ENCODE measurements at places on chromosomes 5 and 9. TPM values are rescaled to one million over a fixed set of nuclear protein-coding genes. Genes with fewer than 3 reads are reported as not detected.

HAVCR2 gene
- 34.7 TPM for total RNA-seq

CNTFR gene
- not detected for total RNA-seq

PRDM9 gene
- total RNA-seq: not detected

FBP2 gene
- total RNA-seq: not detected

ZNF169 gene
- 10.2 TPM for total RNA-seq

IFNA13 gene
- total RNA-seq: not detected

INSL6 gene
- not detected for total RNA-seq

MOB3B gene
- 0.62 TPM for total RNA-seq

CEP72 gene
- total RNA-seq: 31.6 TPM

DNA sequence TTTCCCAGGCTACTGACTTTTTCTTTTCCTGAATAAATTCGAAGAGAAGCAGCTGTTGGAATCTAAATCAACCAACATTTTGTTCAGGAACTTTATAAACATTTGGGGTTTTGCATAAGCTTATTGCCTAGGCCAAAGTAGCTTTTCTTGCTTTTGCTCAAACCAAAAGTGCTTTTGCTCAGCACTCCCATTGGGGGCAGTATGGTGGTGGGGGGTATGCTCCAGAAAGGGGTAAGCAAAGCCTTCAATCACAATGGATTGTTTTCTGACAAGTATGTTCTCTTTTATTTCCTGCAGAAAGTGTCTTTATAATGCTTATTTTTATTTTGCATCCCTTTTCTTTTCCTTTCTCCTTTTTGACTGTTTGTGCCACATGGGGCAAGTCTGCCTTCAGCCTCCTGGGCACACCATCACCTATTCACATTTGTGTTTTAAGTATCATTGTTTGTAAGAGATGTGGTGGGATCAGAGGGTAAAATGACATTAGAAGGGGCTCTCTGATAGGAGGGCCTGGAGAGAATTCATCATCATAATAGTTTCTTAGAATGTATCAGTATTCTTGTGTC, 86.0 kb downstream of the PRDM6 start:
- no peaks in the 10 kb centered on the region for H3K4me1 ChIP-seq
- peaks cover 5% of the 10 kb centered on the region for H3K27me3 ChIP-seq
- no peaks in the 10 kb centered on the region for H3K36me3 ChIP-seq
- no peak for DNase-seq
- no peak overlapping the region for H3K27ac ChIP-seq

- peaks cover 13% of the 10 kb centered on the region for H3K4me1 ChIP-seq
- H3K4me3 ChIP-seq: no peak overlapping the region
- no peaks in the 10 kb centered on the region for H3K36me3 ChIP-seq
- H3K27ac ChIP-seq: no peak overlapping the region
- DNase-seq: no peak
Measured at GRCh38 chr9:109315480-109316206, 5.2 kb downstream of the EPB41L4B start.

GRCh38 chr5:23613566-23613965, 106.2 kb downstream of the PRDM9 start:
- DNase-seq: no peak
- H3K27me3 ChIP-seq: no peaks in the 10 kb centered on the region
- H3K4me3 ChIP-seq: no peak overlapping the region
- H3K27ac ChIP-seq: no peak overlapping the region
- no peaks in the 10 kb centered on the region for H3K36me3 ChIP-seq

GRCh38 chr9:133916159-133916541, 76.0 kb downstream of the VAV2 start:
- H3K4me3 ChIP-seq: no peak overlapping the region
- H3K27ac ChIP-seq: no peak overlapping the region
- no peaks in the 10 kb centered on the region for H3K4me1 ChIP-seq
- H3K36me3 ChIP-seq: no peaks in the 10 kb centered on the region
- DNase-seq: no peak

GRCh38 chr9:72856972-72857623, 95.8 kb downstream of the ALDH1A1 start:
- no peak overlapping the region for H3K4me3 ChIP-seq
- H3K27ac ChIP-seq: no peak overlapping the region
- H3K36me3 ChIP-seq: no peaks in the 10 kb centered on the region
- no peak for DNase-seq
- no peaks in the 10 kb centered on the region for H3K4me1 ChIP-seq

DNA sequence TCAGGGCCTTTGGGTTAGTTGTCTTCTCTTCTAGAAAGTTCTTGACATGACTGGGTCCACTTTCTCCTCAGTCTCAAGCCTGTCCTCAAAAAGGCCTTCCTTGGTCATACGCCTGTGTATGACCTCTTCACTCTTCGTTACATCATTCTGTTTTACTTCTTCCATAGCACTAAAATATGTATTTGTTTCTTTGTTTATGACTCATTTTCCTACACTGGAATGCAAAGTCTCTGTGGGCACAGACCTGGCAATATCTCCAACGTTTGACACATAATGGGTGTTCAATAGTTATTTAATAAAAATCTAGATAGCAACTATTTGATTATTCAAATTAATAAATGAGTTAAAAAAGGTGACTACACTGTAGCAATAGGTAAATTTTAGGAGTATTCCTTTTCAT, 85.1 kb downstream of the YIPF5 start:
- no peak overlapping the region for H3K27ac ChIP-seq
- H3K4me3 ChIP-seq: no peak overlapping the region
- H3K27me3 ChIP-seq: no peaks in the 10 kb centered on the region

DNA sequence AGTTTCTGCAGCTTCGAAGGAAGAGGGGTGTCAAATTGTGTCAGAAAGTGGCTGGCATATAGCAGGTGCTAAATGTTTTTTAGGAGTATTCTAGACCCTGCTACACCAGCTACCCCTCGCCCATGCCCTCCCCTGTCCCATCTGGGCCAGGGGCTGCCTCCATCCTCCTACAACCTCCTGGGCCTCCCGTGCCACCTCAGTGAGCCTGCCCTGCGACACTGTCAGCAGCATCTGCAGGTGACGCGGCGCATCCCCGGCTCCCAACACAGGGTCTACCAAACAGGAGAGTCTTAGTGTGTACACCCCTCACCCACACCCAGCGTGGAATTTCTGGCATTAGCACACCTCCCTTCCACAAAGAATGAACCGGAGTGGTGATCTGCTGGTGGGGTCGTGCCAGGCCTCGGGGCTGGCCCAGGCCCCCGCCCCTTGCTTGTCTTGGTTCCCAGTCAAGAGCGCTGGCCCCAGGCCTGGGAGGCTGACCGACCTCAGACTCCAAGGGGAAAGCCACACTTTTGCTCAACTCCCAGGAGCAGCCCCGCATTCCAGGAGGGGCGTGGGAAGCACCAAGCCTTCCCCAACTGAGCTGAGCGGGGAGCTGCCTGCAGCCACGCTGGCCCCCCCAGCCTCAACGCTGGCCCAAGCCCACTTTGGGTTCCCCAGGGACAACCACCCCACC, 55.2 kb downstream of the NEURL1B start:
- peaks cover 22% of the 10 kb centered on the region for H3K4me1 ChIP-seq
- H3K4me3 ChIP-seq: peak overlapping the region; percentile 89
- no peaks in the 10 kb centered on the region for H3K36me3 ChIP-seq
- DNase-seq: no peak
- peaks cover 12% of the 10 kb centered on the region for H3K27me3 ChIP-seq

GRCh38 chr5:123478546-123478945, 33.4 kb upstream of the CSNK1G3 start:
- H3K4me1 ChIP-seq: no peaks in the 10 kb centered on the region
- no peak for DNase-seq
- H3K36me3 ChIP-seq: no peaks in the 10 kb centered on the region
- no peak overlapping the region for H3K27ac ChIP-seq
- H3K27me3 ChIP-seq: peaks cover 21% of the 10 kb centered on the region

DNA sequence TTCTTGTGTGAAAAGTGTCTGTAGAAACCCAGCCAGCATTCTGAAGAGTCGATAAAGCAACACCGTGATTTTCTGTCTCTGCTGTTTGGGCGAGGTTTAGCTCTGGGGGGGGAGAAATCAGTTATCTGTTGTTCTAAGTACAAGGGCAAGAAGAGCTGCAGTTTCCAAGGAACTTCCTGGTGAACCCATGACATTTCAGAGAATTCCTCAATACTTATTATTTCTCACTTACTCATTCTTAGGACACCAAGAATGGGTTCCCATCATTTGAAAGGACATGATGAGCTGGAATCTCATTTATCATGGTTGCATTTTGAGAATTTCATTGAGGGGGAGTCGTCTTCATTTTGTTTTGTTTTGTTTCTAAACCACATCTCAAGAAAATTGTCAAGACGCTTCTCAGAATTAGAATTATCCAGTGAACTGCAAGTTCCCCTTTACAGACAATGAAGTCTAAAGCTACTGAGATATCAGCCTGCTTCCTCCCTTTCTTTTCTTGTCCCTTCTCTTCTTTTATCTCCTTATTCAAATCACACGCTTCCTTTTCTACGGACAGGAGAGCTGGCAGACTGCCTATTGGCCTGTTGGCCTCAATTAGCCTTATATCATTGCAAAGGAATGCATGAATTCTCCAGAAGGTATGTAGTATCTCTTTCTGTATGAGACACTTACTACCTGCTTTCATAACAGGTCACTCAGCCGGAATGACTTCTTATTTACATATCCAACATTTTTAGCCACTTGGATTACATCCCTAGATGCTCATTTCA, 53.7 kb downstream of the ZNF462 start:
- peaks cover 4% of the 10 kb centered on the region for H3K27me3 ChIP-seq
- peaks cover 3% of the 10 kb centered on the region for H3K36me3 ChIP-seq
- no peak overlapping the region for H3K4me3 ChIP-seq
- DNase-seq: no peak

DNA sequence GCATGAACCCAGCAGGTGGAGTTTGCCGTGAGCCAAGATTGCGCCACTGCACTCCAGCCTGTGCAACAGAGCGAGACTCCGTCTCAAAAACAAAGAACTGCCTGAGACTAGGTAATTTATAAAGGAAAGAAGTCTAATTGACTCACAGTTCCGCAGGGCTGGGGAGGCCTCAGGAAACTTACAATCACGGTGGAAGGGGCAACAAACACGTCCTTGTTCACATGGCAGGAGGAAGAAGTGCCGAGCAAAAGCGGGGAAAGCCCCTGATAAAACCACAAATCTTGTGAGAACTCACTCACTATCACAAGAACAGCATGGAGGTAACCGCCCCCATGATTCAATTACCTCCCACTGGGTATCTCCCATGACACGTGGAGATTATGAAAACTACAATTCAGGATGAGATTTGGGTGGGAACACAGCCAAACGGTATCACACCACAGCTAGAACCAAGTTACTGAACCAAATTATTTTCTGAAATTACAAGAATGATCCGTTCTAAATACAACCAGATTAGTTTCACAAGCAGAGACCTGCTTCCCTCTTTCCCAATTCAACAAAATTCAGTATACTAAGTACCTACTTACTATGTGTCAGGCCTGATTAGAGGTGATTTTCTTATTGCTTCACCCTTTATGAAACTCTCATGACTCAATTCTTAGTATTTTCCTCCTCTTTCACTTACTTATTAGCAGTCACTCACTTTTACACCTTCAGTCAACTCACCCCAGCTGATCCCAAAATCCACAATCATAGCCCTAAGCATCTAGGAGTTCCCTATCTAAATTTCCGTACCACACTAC, 8.4 kb downstream of the UBTD2 start:
- no peaks in the 10 kb centered on the region for H3K27me3 ChIP-seq
- H3K4me1 ChIP-seq: peaks cover 17% of the 10 kb centered on the region
- no peak for DNase-seq
- peaks cover 31% of the 10 kb centered on the region for H3K36me3 ChIP-seq
- no peak overlapping the region for H3K27ac ChIP-seq

GRCh38 chr5:36530215-36530614, 76.2 kb upstream of the SLC1A3 start:
- no peak overlapping the region for H3K27ac ChIP-seq
- peaks cover 2% of the 10 kb centered on the region for H3K27me3 ChIP-seq
- no peak overlapping the region for H3K4me3 ChIP-seq

DNA sequence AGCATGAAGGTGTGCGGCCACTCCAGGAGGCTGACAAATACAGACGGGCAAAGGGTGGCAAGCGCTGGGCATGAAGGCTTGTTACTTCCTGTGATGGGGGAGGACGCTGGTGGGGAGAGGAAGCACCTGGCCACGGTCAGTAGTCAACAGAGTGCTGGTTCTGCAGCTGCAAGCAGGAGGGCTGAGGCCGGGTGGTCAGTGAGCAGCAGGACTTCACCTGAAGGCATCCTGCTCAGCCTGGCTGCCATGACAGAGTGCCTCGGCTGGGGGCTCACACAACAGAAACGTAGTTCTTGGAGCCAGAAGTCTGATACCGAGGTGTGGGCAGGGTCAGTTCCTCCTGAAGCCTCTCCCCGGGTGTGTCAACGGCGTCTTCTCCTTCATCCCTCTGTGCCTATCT, 118.6 kb upstream of the IRX4 start:
- H3K27ac ChIP-seq: no peak overlapping the region
- no peaks in the 10 kb centered on the region for H3K36me3 ChIP-seq
- H3K4me3 ChIP-seq: no peak overlapping the region
